ENCODE measurements at places on chromosomes 16 and 17.

GRCh38 chr16:87094556-87094865, 222.7 kb downstream of the C16orf95 start:
- DNase-seq, result no peak

DNA sequence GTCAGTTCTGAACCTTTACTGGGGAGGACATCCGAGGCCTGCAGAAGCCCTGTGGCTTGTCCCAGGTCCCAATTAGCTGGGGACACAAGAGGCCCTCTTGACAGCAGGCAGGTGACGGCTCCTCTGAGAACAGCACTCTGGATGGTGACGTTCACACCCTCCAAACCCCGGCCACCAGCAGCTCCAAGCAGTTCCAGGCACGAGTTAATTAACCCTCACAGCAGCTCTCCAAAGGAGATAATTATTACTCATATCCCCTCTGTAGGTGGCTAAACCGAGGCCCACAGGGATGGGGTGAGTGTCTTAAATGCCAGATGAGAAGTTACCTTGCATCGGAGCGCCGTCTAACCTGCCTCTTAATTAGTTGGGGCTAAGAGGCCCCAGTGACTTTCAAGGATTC, 168.9 kb upstream of the CIBAR2 start:
- DNase-seq, result no peak

- no peak for DNase-seq
Observed at GRCh38 chr16:50275428-50276325, 9.3 kb downstream of the ADCY7 start.

DNA sequence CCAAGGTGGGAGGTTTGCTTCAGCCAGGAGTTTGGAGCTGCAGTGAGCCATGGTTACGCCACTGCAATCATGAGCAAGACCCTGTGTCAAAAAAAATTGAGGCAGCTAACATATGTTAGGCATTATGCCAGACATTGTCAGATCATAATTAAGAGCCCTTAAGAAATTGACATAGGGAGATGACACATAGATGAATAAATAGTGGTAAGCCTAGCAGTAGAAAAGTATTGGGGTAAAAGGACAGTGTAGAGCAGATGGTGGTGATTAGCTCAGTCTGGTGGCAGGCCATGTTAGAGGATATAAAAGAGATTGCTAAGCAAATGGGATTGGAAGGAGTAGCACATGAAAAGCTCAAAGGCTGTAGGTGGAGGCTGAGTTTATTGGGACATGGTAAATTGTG, 22.6 kb downstream of the SRCAP start:
- no peak for DNase-seq

DNA sequence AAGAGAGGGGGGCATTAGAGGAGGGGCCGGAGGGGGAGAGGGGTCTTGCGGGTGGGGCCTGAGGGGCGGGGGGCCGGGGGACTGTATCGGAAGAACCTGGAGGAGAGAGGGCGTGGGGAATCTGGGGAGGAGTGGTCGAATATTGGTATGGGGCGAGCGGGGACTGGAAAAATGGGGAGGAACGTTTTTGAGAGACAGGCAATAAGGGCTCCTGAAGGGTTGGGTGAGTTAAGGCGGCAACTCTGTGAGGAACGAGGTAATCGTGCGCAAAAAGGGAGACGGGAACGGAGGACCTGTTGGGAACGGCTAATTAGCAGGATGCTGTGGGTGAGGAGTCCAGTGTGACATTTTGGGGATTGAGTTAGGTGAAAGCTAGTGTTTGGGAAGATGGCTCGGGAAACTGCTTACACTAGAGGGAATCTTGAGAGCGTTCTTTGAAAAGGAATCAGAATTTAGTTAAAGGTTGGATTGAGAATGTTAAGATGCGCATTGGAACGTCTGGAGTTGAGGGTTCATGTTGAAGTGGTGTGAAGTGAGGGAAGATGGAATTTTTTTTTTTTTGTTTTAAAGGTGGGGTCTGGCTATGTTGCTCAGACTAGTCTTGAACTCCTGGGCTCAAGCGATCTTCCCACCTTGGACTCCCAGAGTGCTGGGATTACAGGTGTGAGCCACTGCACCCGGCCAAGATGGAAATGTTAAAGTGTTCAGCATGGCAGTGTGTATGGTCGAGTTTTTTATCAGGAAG, 662 bp downstream of the WIPF2 start:
- DNase-seq, result peak; percentile 31

GRCh38 chr17:70905796-70906195, 736.5 kb downstream of the KCNJ2 start:
- DNase-seq, result no peak

- DNase-seq, result no peak
Observed at GRCh38 chr16:58503863-58504688, 4.1 kb downstream of the NDRG4 start.

DNA sequence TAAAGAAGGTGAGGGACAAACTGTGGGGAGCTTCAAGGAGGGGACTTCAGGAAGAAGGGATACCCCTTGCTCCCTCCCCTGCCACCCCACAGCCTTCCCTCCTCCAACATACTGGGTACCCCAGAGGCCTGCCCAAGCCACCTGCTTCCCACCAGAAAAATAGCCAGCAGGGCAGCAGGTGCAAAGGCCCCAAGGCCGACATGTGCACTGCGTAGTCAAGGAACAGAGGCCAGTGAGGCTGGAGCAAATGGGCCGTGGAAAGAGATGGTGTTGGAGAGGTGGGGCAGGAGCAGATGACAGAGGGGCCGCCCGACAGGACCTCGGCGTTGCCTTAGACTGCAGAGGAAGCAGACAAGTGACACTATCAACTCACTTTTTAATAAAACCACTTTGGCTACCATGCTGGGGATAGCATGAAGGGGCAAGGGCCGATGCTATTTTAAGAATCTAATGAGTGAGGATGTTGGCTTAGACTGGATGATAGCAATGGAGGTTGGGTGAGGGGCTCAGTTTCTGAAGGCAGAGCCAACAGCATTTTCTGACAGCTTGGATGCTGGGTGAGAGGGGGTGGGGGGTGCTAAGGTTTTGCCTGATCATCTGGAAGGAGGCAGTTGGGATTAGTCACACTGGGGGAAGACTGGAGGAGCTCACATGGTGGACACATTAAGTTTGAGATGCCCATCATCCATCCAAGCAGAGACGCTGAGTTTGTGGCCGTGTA, 72.8 kb upstream of the TOB1 start:
- no peak for DNase-seq

GRCh38 chr17:79845601-79845949, 6.3 kb upstream of the CBX4 start:
- no peak for DNase-seq

DNA sequence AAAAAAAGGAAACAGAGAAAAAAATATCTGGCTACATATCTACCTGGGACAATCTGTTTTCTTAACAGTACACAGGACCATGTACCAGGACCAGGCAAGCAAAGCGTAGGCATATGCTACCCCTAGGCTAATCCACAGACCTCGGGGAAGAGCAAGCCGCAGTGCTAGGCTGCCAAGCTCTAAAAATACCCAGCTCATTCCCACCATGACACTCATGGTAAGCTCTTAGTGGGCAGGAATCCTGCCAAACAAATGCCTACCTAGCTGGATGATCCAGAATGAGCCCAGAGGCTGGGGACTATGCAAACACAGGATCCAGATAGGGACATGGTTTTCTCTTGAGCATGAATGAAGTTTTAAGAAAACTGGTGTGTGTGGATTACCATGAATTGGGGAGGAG, 95.6 kb downstream of the GRIN2A start:
- no peak for DNase-seq

GRCh38 chr17:36816214-36816906, 120.9 kb upstream of the LHX1 start:
- DNase-seq, result no peak

DNA sequence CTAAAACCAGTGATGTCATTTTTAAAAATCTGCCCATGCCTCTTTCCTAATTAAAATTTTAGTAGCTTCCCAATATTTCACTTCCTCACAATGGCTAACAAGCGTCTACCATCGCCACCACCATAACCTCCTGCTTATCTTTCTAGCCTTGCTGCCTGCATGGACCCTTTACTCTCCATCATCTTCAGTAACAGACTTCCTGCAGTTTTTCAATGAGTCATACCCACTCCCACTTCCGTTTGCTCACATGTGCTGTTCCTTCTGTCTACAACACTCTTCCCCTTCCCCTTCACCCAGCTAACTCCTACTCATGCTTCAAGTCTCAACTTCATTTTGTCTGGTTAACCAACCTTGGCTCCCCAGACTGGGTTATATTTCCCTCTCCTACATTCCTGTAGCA, 12.8 kb upstream of the SKAP1 start:
- no peak for DNase-seq

- DNase-seq, result no peak
Observed at GRCh38 chr16:66152181-66152580, 214.3 kb upstream of the CDH5 start.

GRCh38 chr16:85662976-85663830, 25.6 kb downstream of the GINS2 start:
- DNase-seq, result no peak

DNA sequence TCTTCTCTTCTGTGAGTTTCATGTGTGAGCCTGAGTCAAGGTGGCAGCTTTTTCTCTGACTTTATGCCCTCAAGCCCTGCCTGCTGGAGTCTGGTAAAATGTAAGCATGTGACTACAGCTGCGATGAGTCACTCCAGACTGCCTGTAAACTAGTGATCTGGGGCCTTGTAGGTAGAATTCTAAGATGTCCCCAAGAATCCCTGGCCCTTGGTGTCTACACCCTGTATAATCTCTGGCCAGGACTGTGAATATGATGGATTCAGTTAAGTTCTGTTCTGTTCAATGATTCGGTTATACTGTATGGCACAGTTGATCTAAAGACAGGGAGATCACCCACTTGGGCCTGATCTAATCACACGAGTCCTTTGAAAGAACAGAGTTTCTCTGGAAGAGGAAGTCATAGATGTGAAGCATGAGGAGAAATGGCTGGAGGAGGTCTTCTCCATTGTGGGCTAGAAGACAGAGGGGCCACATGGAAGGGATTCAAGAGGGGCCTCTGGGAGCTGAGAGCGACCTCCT, 29.8 kb downstream of the PRSS54 start:
- peak; percentile 36 for DNase-seq

GRCh38 chr16:9772526-9773225, 409.6 kb downstream of the GRIN2A start:
- no peak for DNase-seq

DNA sequence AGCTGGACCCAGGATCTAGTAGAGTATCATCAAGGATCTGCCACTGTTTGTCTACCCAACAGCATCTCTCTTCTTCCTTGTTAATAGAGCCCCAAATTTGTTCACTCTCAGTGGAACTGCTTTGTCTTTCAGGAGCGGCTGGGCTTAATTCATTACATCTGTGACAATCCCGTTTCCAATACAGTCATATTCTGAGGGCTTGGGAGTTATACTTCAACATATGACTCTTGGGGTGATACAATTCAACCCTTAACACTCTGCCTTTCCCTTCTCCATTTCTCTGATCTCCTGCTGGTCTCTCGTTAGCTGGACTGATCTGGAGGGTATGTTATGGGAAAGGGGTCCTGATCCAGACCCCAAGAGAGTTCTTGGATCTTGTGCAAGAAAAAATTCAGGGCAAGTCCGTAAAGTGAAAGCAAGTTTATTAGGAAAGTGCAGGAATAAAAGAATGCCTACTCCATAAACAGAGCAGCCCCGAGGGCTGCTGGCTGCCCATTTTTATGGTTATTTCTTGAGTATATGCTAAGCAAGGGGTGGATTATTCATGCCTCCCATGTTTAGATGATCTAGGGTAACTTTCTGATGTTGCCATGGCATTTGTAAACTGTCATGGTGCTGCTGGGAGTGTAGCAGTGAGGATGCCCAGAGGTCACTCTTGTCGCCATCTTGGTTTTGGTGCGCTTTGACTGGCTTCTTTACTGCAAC, 42.4 kb downstream of the IQCK start:
- no peak for DNase-seq

DNA sequence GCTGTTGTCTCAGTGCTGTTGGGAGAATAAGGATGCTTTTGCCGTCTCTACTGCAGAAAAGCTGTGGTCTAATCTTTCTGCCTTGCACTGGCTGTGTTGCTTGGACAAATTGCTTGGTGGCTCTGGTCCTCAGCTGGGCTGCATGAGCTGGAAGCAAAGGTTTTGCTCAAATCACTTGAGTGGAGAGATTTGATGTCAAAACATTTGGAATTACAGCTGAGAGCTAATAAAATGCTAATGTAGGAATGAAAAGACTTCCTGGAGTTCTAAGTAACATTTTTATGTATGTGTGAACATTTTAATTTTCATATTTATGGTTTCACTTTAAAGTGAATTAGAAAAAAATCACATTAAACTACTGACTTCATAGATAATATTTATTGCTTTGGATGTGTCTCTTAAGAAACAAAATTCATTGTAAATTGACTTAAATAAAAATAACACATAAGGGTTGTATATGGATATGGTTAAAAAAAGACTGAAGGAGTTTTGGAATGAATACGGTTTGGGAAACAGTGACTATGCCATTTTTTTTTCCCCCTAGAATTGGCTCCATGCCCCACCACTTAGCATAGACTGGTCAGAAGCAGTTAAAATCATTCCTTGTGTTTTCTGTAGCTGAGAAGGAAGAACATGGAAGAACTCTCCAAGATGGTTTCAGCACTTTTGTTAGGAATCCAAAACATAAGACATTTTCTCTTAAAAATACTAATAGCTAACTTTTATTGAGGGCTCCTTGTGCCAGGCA, 39.2 kb upstream of the FAM20A start:
- DNase-seq, result no peak

DNA sequence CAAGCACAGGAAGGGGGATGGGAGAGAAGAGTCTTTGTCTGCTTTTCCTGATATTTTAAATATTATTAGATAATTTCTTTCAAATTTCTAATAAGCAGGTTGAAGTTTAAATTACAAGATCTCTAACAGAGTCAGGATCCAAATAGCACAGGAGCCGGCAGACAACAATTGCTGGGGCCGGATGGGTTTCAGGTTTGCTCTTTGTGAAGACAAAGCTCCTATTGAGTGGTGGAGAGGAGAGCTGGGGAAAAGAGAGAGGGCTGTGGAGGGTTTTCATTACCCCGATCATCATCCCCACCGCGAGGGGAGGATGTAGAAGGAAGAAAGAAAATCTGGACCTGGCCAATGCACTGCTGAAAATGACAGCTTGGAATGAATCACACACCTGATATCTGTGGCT, 197.3 kb downstream of the SOX9 start:
- no peak for DNase-seq

DNA sequence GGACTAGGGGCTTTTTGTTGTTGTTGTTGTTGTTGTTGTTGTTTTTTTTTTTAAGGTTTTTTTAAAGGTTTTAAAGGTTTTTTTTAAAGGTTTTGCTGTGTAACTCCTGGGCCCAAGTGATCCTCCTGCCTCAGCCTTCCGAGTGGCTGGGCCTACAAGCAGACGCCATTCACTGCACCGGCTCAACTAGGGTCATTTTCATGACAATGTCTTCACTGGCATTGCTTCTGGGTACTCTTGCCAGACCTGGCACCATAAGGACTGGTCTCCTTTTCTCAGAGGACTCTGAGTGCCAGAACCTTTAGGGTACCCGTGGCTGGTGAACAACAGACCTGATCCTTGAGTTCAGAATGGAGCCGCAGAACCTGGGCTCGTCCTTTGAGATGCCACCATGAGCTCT, 20.4 kb downstream of the POLR3E start:
- no peak for DNase-seq

DNA sequence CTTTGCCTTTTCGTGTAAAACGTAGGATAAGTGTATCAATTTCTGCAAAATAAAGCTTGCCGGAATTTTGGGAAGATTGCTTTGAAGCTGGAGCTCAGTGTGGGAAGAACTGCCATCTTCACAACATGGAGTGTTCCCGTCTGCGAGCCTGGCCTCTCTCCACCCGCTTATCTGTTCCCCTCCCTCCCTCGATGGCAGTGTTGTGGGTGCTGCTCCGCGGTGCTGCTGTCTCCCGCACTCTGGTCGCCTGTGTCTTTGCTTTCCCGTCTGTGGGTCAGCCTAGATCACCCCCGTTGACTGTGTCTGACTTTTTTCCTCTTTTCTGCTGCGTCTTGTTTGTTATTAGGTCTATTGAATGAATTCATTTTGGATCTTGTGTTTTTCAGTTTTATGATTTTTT, 17.0 kb downstream of the ACSF3 start:
- DNase-seq, result no peak
